Right lung (tissue), 10 donors: ENCODE measurements at places on chromosomes 16 and 17. TPM values are rescaled to one million over a fixed set of nuclear protein-coding genes. Genes with fewer than 3 reads are reported as not detected.

ESRP2 gene
- polyA plus RNA-seq = 64.9 TPM

PAQR4 gene
- polyA plus RNA-seq = 18.5 TPM

PRAC2 gene
- not detected for polyA plus RNA-seq

ATP2A1 gene
- 2.2 TPM for polyA plus RNA-seq

SDR42E2 gene
- polyA plus RNA-seq = 0.24 TPM

SCPEP1 gene
- polyA plus RNA-seq = 51.7 TPM

ZNF385C gene
- 3.0 TPM for polyA plus RNA-seq

CEP112 gene
- polyA plus RNA-seq = 12.6 TPM

AOC2 gene
- 3.1 TPM for polyA plus RNA-seq

SMIM22 gene
- 4.4 TPM for polyA plus RNA-seq

CTRB1 gene
- polyA plus RNA-seq = 0.09 TPM

AHSP gene
- 10.7 TPM for polyA plus RNA-seq

MYH11 gene
- 129 TPM for polyA plus RNA-seq

ACBD4 gene
- 15.5 TPM for polyA plus RNA-seq

TNK1 gene
- polyA plus RNA-seq = 6.8 TPM

GCGR gene
- not detected for polyA plus RNA-seq

TMEM114 gene
- not detected for polyA plus RNA-seq
